ENCODE measurements at places on chromosomes 4 and X.
A peak's percentile ranks its signal among the peaks of the same experiment; 100 is the strongest.

DNA sequence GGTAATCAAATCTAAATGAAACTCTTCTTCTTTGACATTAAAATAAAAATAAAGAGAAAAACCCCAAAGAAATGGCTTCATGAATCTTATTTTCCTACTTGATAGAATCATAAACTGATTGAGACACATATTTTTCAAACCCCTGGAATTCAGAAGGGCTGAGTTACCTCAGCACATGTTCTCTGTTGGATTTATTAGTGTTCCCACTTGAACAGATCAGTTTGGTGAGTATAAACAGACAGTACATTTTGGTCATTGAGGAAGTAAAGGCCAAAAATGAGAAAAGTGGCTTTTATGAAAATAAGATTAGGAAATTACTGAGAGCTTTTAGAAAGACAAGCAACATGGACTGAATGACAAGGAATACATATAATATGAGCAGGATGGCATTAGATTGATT, 620.4 kb downstream of the ANKRD50 start:
- H3K36me3 ChIP-seq: no peaks in the 10 kb centered on the region
- no peaks in the 10 kb centered on the region for H3K27me3 ChIP-seq

DNA sequence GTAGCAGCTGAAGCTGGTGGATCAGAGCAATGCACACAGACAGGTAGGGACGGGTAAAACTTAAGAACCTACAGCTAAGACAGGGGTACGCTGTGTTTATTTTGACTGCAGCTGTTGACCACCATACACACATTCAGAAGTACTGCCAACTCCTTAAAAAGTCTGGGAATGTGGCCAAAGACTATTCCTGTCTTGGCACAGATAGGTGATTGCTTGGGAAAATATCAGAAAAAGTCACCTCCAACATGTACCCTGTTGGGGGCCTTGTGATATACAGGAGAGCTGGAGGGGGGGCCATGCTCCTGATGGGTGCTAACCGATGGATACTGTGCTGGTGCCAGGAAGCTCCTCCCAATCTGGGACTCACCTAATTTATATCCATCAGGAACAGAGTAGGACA, 121.2 kb downstream of the VCX2 start:
- no peak overlapping the region for H3K4me3 ChIP-seq
- H3K4me1 ChIP-seq: no peaks in the 10 kb centered on the region
- H3K27ac ChIP-seq: no peak overlapping the region
- H3K27me3 ChIP-seq: no peaks in the 10 kb centered on the region
- H3K36me3 ChIP-seq: no peaks in the 10 kb centered on the region

DNA sequence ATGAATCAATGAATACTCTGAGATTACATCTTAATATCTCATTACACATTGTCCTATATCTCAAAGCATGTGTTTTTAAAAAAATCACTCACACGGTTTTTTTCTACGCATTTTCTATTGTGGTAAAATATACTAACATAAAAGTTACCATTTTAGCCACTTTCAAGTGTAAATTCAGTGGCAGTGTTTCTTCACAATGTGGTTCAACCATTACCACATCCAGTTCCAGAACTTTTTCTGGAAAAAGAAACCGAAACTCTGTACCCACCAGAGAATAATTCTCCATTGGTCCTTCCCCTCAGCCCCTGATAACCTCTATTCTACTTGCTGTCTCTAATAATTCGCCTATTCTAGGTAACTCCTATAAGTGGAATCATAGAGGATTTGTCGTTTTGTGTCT, 35.3 kb upstream of the ACSL1 start:
- H3K27ac ChIP-seq: no peak overlapping the region
- DNase-seq: no peak
- H3K4me1 ChIP-seq: no peaks in the 10 kb centered on the region
- no peaks in the 10 kb centered on the region for H3K36me3 ChIP-seq
- H3K27me3 ChIP-seq: no peaks in the 10 kb centered on the region
- no peak overlapping the region for H3K4me3 ChIP-seq

DNA sequence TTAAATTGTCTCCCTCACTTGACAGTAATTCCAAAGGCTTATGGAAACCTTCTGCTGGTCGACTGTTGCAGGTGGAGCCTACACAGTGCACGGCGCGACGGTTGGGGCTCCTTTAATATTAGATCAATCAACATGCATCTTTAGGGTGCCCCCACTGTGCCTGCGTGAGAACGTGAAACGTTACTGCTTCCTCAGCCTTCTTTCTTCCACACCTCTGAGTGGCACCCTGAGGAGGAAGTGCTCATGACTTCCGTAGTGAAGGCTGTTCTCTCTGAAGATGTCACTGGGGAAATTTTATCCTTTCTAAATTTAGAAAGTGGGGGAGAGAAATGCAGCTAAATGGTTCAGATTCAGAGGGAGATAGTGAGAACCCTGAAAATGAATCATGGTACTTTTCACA, 184.0 kb upstream of the ZFP42 start:
- H3K4me1 ChIP-seq: no peaks in the 10 kb centered on the region
- no peak overlapping the region for H3K4me3 ChIP-seq
- H3K36me3 ChIP-seq: no peaks in the 10 kb centered on the region
- no peaks in the 10 kb centered on the region for H3K27me3 ChIP-seq
- no peak overlapping the region for H3K27ac ChIP-seq

GRCh38 chrX:9108054-9108453, 74.1 kb upstream of the FAM9B start:
- no peak for DNase-seq
- no peak overlapping the region for H3K27ac ChIP-seq
- H3K4me1 ChIP-seq: no peaks in the 10 kb centered on the region
- no peaks in the 10 kb centered on the region for H3K27me3 ChIP-seq

- no peaks in the 10 kb centered on the region for H3K27me3 ChIP-seq
- no peak overlapping the region for H3K27ac ChIP-seq
- H3K4me1 ChIP-seq: no peaks in the 10 kb centered on the region
- no peaks in the 10 kb centered on the region for H3K36me3 ChIP-seq
- H3K4me3 ChIP-seq: no peak overlapping the region
Measured at GRCh38 chr4:183348706-183349659, 26.8 kb upstream of the CLDN24 start.

DNA sequence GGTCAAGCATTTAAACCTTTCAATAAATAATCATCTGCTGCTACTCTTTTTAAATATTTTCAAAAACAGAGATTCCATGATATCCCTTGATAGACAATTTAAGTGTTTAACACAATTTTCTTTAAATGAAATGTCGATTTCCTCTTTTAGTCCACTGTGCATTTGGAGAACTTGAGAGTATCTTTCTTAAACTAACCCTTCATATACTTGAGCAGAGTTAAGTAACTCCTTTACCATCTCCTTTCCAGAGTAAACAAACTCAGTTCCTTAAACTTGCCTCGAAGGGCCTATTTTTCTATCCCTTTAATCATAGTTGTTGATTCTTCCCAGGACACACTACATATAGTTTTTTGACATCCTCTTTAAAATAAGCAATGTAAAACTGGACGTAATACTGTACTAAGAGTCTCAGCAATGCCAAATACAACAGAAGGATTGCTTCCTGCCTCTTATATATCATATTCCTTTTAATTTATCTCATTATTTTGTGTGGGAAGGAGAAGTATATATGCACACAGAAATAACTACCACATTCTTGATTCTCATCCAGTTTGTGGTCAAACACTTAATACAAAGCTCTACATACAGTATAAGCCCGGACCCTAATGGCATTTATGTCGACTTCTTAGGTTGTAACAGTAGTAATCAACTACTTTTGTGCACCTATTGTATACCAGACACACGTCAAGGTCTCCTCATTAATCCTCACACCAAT, 22.8 kb downstream of the RAB28 start:
- no peak for DNase-seq
- H3K4me3 ChIP-seq: no peak overlapping the region
- no peaks in the 10 kb centered on the region for H3K27me3 ChIP-seq

DNA sequence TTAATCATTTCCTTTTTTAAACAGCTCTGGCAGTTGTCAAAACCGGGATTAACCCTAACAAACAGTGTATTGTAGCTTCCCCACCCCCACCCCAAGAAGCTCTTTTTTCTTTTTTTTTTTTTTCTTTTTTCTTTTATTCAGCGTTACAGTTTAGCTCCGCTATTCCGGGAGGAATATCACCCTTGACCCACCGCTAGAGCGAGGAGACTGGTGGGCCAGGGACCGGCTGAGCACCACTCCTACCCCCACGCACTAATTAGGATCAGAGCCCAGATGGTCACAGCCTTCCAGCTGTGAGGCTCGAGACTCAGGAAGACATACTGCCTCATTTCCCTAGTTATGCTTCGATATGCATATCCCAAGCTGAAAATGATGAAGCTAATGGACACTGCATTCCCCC, 2.0 kb downstream of the PARM1 start:
- peak; percentile 10 for DNase-seq
- H3K36me3 ChIP-seq: no peaks in the 10 kb centered on the region
- H3K27ac ChIP-seq: no peak overlapping the region

GRCh38 chrX:103716962-103717361, 6.3 kb downstream of the TMEM31 start:
- no peaks in the 10 kb centered on the region for H3K36me3 ChIP-seq
- no peaks in the 10 kb centered on the region for H3K4me1 ChIP-seq
- H3K27ac ChIP-seq: no peak overlapping the region
- no peaks in the 10 kb centered on the region for H3K27me3 ChIP-seq
- no peak for DNase-seq
- H3K4me3 ChIP-seq: no peak overlapping the region

DNA sequence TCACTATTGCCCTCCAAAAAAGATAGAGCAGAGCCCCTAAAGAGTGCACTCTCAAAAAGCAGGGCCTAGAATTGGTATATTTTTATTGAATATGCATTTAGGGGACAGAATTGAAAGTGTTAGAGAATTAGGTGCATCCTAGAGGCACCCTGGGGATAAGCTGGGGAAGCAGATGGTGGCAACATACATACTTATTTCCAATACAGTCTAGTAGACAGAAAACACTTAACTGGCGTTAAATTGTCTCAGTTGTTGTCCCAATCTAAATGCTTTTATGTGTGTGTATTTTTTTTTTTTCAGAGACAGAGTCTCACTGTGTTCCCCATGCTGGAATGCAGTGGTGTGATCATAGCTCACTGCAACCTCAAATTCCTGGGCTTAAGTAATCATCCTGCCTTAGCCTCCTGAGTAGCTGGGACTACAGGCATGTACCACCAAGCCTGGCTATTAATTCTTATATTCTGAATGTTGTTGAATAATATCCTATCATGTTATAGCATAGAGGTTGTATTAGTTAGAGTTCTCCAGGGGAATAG, 481.8 kb downstream of the GRXCR1 start:
- H3K27ac ChIP-seq: no peak overlapping the region
- H3K4me3 ChIP-seq: no peak overlapping the region
- no peaks in the 10 kb centered on the region for H3K27me3 ChIP-seq
- H3K36me3 ChIP-seq: no peaks in the 10 kb centered on the region
- no peaks in the 10 kb centered on the region for H3K4me1 ChIP-seq

Data from GM23338 (cell line).